ENCODE measurements at places on chromosomes 1 and 21.

- no peak for DNase-seq
Observed at GRCh38 chr1:81681114-81681513, 119.6 kb upstream of the ADGRL2 start.

DNA sequence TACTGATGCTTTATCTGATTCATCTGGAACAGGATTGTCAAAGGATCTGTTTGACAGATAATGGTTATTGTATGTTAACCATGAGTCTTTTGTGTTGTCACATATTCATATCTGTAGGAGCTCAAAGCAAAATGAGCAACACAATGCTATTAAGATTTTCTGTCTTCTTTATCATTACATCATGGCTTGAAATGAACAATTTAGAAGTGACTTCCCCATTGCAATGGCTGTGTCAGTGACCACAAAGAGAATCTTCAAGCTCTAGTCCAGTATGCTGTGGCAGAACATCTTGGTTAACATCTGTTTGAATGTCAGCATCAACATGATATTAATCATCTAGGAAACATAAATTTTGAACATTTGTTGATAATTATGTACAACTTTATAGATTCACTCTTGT, 1148.5 kb downstream of the PLA2G4A start:
- DNase-seq = no peak

- DNase-seq = no peak
Observed at GRCh38 chr1:179953974-179954492, 577 bp upstream of the CEP350 start.

- no peak for DNase-seq
Observed at GRCh38 chr1:158952416-158952815, 21.1 kb downstream of the PYHIN1 start.

DNA sequence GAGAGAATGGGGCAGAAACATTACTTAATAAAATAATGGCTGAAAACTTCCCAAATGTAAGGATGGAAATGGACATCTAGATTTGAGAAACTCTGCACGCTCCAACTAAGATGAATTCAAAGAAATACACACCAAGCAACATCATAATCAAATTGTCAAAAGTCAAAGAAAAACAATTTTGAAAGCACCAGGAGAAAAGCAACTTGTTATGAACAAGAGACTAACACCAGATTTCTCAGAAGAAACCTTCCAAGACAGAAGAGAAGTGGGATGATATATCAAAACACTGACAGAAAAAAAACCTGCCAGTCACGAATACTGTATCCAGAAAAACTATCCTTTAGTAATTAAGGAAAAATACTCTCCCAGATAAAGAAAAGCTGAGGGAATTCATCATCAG, 208.6 kb upstream of the SAMSN1 start:
- no peak for DNase-seq

- no peak for DNase-seq
Observed at GRCh38 chr1:238783633-238784032, 602.7 kb upstream of the CHRM3 start.

GRCh38 chr1:105122041-105122440, 1372.3 kb downstream of the AMY1C start:
- no peak for DNase-seq

DNA sequence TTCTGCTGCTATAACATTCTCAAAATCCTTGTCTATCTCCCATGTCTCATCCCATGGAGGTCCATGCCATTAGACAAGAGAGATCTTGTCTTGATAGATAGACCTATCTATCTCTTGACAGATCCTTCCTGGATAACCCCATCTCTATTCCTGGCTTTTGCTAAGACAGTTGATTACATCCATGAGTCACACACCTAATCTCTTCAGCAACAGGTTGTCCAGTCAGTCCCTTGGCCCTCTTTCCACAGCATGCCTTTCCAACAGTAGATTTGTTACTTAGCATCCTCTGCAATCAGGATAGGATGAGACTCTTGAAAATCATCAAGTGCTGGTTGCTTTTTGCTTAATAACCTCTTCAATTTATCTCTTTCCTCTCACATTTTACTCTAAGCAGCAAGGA, 46.6 kb downstream of the TRMT1L start:
- no peak for DNase-seq

- peak; percentile 95 for DNase-seq
Observed at GRCh38 chr1:150010393-150011115, at the start of gene OTUD7B. OTUD7B (minus strand) TSS chr1:150010726; CDS start chr1:149977510, 33,216 bp downstream.

DNA sequence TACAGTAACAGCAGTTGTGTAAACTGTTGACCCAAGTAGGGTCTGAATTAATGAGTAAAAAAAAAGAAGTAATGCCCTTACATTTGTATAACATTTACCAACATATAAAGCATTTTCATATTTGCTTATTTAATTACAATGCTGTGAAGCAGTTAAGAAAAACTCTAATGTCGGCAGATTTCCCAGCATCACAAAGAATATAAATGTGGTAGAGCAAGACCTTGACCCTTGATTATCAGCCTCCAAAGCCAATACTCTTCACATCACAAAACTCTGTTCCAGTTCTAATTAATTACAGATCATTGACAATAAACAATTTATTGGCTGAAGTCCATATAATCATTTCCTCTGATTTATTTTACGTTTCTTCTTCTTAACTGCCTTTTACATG, 130.2 kb downstream of the DUSP10 start:
- DNase-seq = no peak

DNA sequence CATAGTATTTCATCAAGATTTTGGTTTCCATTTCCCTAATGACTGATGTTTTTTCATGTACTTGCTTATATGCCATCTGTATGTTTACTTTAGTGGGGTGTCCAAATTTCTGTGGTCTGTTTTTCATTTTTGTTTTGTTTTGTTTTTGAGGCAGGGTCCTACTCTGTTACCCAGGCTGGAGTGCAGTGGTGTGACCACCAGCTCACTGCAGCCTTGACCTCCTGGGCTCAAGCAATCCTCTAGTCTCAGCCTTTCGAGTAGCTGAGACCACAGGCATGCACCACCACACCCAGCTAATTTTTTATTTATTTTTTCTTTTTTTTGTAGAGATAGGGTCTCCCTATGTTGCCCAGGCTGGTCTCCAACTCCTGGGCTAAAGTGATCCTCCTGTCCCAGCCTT, 378.0 kb upstream of the VAMP3 start:
- DNase-seq = no peak

DNA sequence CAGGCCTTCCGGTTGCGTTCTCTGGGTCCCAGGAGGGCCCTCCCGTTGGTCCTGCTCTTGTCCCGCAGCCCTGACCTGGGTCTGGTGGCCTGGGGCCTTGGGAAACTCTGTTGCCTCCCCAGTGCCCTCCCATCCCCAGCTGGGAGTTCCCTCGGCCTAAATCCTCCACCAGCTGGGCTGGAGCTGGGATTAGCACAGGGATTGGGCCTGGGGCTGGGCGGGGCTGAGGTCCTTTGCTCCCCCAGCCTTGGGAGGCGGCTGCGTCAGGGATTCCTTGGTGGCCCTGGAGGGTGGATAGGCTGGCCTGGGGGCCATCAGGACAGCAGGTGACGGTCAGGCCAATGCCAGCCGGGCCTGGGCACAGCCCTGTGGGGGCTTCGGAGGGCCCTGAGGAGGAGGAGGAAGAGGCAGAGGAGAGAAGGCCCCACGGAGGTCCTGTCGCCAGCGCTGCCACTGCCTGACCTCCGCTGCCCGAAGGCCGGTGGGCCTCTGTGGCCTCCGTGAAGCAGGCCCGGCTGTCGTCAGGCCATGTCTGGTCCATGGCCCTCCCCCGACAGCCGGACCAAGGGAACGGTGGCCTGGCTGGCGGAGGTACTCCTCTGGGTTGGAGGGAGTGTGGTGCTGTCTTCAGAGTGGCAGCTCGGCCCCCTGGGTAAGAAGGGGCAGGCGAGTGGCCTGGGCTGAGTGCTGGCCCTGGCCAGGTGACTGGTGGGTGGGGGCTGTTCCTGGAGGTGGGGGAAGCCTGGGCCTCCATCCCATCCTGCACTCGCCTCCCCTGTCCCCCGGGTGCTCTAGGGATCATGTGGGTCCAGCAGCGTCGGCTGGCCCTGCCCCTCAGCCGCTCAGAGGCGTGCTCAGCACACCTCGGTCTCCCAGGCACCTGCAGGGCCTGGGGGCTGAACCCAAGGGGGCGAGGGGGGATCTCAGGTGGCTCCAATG, at the start of gene PLCH2:
Gene PLCH2, plus strand, starts transcription at position 229 of the 939 bp plus-strand sequence. Its CDS starts 300 bp downstream, at position 529.
- DNase-seq = no peak

- peak; percentile 48 for DNase-seq
Observed at GRCh38 chr1:149936992-149937705, 470 bp upstream of the MTMR11 start.

DNA sequence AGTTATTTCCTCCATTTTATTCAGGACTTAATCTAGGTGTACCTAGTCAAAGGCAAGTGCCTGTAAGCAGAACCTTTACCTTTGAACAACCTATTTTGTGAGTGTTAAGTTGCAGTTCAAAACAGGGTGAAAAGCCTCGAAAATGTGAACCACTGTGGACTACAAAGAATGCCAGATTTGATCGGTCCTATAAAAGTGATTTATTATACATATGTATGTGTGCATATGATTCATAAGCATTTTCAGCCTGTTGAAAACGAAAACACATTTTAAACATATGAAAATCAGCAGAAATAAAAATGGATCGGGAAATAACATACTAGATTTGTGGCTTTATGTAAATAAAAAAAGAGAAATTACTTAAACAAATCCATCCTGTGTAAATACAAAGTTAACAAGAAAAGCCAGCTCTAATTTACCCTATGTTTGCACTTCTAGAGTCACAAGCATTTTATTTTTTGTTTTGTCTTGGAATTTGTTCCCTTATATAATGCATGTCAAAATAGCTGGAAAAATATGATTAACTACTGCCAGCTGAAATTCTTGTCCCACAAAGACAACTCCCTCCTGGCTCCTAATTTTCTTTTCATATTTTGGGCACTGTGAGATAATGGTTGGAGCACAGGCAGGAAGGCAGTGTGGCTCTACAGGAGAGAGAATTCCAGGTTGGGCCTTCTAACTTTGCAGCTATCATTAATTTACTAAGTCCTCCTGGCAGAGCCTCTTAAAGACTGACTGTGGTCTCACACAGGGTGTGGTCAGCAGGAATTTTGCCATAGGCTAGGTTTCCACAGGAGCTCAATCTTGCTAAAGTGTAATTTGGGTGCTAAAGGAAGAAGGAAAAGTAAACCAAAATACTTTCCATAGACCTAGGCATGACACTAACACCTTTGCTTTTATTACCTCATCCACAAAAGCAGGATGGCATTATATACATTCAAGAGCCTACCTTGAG, 70.2 kb upstream of the CDC42BPA start:
- peak; percentile 42 for DNase-seq

GRCh38 chr1:210681158-210681557, 352.5 kb downstream of the HHAT start:
- no peak for DNase-seq

GRCh38 chr21:45747233-45747766, 103.8 kb downstream of the PCBP3 start:
- DNase-seq = no peak

GRCh38 chr1:30911059-30911954, 2.7 kb upstream of the SDC3 start:
- DNase-seq = peak; percentile 89

GRCh38 chr1:38129473-38129872, 82.9 kb upstream of the POU3F1 start:
- no peak for DNase-seq

DNA sequence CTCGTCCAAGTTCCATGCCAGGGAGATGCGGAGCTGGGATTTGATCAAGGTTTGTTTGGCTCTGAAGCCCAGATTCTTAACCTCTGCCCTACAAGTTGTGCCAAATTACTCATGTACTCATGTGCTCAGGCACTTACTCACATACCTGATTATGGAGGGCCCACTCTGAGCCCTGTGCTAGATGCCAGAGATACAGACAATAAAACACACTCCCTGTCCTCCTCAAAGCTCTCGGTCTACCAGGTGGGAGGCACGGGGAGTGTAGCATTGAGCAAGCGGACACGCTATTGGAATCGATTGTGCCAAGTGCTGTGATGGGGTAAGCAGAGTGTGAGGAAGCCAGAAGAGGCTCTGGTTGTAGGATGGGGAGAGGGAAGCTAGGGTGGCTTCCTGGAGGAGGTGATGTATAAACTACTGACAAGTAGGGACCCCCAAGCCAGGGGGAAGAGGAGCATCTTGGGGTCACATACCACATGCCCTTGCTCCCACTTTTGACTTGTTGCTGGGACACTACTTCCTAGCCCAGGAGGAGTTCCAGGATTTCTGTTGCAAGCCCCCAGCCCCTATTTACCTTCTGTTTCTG, 49.8 kb upstream of the IFNLR1 start:
- no peak for DNase-seq

DNA sequence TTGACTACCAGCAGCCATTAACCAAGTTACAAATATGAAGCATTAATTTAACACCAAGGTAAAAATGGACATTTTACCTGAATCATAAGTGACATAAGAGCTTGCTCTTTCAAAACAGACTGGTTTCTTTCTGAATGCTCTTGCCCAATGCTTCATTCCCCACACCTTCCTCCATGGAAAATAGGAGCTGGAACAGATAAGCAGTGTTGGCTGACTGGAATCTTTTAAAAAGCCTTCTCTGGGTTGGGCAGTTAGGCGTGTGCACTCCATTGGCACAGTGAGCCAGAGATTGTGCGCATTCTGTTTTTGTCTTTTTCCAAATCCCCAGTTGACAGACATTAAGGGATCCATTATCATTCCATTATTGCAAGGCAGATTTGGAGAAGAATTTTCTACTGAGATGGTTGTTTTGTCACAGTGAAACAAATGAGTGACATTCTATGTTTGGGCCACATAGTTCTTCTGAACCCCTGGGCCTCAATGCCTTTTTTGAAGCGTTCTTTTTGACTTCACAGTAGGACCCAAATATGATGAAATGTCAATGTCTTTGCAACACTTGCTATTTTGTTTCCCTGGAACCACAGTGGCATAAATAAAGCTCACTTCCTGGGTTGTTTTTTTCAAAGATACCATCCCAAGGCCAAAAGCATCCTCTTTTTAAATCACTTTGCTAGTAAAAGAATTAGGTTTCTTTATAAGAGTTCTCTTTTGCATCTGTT, 32.3 kb downstream of the LRRC8B start:
- no peak for DNase-seq

- no peak for DNase-seq
Observed at GRCh38 chr1:228794810-228795209, 59.5 kb downstream of the RHOU start.

DNA sequence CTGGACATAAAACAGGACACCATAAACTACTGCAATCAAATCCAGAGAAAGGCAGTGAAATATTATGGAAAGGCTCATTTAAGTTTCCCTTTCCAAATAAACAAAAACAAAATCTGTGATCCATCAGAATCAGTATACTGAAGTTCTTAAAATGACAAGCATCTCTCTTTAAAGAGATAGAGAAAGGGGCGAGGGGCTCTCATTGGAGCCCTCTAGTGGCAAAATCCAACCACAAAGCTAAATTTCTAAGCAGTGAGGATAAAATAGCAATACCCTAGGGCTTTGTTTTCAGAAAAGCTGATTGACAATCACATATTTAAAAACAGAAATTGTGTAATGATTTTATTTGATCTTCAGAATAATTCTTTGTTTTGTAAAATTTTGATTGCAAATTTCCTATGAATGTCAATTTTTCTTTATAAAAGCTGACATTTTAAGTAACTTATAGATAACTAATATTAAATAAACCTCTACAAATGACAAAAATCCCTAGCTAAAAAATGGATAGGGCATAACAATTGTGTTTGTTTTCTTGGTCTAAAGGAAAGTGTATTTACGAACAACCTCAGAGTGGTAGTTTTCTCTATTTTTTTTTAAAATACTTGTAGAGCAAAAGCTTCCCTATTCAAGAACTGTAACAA, 138.2 kb downstream of the COL24A1 start:
- peak; percentile 65 for DNase-seq
